Heart right ventricle (tissue), 16 donors: ENCODE measurements at places on chromosomes 4 and X. TPM values are rescaled to one million over a fixed set of nuclear protein-coding genes. Genes with fewer than 3 reads are reported as not detected.

- DNase-seq, result no peak
Measured at GRCh38 chrX:6989858-6990257, 157.7 kb upstream of the STS start.

- no peak for DNase-seq
Measured at GRCh38 chr4:99361268-99361898, 8.8 kb upstream of the ADH1C start.

DNA sequence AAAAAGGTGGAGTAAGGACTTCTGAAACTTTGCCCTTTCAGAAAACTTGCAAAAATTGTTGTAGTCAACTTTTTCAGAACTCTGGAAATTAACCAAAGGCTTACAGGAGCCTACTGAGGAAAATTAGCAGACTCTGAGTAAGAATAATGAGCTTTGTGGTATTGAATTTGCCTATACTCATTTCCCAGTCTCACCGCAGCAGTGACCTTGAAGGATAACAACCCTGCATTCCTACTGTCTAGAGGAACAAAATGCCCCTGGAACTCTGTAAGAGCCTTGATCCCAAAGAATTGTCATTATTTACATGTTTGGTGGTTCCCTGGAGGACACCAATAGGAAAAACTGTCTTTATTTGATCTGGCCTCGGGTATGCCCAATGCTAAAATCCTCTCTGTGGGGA lies 57.9 kb downstream of the MND1 start:
- no peak for DNase-seq

DNA sequence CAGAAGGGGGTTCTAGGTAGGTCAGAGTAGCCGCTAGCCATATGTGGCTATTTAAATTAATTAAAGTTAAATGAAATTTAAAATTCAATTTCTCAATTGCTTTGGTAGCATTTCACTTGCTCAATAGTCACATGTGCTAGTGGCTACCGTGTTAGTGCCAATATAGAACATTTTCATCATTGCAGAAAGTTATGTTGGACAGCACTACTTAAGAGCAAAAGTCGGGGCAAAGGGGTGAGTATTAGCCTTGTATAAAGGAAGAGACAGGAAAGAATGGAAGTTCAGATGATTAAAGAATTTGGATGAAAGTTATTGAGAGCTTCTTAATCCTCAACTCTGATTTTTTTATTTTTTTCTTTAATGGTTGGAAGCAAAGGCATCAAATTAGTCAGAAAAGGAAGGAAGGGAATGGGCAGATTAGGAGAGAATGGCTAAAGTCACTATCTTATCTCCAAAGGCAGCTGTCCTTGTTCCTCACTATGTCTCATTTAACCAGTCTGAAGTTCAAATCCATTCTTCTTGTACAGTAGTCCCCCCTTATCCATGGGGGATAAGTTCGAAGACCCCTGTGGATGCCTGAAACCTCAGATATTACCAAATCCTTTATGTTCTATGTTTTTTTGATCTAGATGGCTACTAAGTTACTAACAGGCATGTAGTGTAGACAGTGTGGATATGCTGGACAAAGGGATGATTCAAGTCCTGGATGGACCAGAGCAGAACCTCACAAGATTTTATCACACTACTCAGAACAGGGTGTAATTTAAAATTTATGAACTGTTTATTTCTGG lies 22.9 kb downstream of the OCIAD1 start:
- DNase-seq, result no peak

DNA sequence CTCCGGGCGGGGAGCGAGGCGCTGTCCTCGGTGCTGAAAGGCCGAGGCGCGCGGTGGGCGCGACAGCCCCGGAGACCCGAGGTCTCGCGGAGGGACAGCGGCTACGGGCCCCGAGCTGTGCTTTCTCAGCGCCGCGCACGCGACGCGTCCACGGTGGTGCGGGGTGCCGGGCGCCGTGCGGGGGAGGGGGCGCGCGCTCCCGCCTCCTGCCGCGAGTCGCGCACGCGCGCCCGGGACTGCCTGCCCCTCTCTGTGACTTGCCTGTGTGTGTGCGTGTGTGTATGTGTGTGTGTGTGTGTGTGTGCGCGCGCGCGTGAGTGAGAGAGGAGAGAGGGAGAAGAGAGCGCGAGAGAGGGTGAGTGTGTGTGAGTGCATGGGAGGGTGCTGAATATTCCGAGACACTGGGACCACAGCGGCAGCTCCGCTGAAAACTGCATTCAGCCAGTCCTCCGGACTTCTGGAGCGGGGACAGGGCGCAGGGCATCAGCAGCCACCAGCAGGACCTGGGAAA lies at the start of gene GRIA2:
Gene GRIA2, plus strand, starts transcription at position 358 of the 511 bp plus-strand sequence. CDS start 315 bp downstream, outside the sequence.
- DNase-seq, result peak; percentile 42

DNA sequence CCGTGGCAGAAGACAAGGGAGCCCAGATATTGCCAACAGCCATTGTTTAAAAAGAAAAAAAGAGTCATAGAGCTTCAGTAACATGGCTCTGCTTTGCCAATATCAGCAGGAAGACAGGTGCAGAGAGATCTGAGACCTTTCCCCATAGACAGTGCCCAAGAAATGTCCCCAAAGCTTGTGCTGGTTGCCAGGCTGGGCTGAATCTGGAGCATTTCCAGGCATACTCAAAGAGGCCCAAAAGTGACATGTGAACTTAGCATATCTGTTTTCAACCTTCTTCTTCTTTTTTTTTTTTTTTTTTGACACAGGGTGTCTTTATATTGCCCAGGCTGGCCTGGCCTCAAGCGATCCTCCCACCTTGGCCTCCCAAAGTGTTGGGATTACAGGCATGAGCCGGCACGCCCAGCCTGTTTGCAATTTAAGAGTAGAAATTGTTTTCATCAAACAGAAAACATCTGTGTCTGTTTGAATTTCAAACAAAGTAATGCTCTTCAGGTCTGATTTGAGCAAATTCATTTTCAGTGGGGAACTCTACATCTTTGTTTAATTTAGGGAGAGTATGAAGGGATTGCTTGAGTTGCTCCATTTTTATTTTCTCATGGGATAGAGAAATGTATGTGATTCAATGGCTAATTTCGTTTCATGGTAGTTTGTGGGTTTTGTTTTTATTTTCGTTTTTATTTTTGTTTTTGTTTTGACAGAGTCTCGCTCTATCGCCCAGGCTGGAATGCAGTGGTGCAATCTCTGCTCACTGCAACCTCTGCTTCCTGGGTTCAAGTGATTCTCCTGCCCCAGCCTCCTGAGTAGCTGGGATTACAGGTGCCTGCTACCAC lies 56.6 kb upstream of the RBM47 start:
- no peak for DNase-seq

DNA sequence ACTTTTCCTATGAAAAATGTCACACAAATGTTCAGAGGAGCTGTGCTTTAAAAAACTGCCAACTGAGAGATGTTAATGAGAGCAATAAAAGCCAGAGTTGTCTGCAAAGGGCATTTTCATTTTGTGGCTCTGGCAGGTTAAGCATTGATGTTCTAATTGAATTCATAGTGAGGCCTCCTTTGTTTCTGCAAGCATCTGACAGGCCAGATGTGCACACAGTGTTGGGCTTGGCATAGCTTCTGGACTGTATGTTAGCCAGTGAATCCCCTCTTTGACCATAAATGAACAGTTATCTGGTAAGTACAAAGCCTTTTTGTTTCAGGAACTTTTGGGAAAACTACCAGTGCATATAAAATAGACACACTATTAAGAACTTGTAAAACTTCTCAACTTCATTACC lies 81.9 kb downstream of the JADE3 start:
- DNase-seq, result no peak

GRCh38 chr4:104394406-104395167 lies 100.1 kb downstream of the CXXC4 start:
- DNase-seq, result peak; percentile 4

DNA sequence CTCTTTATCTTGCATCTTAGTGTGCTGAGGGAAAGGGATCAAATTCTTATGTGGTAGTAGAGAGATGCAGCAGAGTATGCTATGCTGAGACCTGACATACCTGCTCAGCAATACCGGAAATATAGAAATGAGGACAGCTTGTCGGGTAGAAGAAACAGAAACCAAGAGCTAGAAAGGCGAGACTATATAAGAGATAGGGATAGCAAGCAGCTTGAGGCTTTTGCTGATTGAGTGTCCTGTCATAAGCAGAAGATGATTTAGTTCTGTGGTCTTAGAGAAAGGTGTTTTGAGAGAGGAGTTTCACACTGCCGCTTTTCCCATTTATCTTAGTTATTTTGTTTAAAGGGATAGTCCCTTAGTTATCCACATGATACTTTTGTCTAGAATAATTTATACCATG lies 31.7 kb downstream of the USP9X start:
- no peak for DNase-seq

- DNase-seq, result no peak
Measured at GRCh38 chrX:122135070-122135469, 1049.0 kb upstream of the GRIA3 start.

DNA sequence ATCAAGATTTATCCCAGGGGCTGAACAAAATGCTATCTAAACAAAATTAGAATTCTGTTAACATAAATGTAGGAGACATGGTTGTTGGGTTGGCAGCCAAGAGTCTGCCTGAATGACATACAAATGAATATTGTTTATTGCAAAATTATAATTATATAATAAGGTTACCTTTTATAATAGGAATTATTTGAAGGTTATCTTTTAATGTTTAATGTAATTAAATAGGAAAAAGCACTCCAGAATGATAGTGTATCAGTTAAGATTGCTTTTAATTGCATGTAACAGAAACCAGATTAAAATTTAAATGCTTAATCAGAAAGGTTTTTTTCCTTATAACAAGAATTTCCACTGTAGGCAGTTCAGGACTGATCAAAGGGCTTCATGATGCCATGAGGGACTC lies 42.0 kb upstream of the STPG2 start:
- DNase-seq, result no peak

DNA sequence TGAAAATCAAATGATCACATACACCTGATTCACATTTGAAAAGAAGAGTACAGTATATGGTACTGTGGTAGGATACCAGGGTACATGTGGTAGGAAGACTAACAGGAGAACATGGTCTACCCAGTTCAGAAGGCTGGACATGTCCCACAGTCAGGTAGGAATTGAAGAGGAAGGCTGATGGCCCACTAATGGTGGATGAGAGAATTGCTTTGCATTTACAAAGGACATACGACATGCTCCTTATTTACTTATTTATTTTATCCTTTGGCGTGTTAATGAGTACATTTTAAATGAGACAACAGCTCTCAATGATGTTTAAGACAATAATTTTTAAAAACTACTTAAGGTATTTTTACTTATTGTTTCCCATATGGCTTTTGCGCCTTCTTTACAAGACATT lies 106.7 kb upstream of the BMP2K start:
- DNase-seq, result no peak

- DNase-seq, result no peak
Measured at GRCh38 chrX:36640232-36640631, 367.9 kb upstream of the FAM47C start.

DNA sequence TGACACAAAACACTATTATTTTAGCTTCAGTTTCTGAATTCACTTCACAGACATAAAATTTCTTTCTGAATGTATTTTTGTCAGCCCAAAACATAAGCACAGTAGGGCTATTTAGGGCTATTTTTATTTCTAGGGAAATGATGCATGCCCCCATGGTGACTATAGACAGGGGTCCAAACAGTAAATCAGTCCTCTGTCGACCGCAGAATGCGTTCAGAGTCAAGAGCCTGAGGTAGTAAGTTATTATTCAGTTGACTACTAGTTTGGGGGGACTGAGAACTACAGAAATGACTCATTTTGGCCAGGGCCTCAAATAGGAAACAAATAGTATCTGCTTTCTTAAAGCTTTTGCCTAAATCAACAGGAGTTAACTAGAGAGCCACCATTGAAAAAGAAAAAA lies 414.4 kb downstream of the AFF2 start:
- DNase-seq, result no peak

DNA sequence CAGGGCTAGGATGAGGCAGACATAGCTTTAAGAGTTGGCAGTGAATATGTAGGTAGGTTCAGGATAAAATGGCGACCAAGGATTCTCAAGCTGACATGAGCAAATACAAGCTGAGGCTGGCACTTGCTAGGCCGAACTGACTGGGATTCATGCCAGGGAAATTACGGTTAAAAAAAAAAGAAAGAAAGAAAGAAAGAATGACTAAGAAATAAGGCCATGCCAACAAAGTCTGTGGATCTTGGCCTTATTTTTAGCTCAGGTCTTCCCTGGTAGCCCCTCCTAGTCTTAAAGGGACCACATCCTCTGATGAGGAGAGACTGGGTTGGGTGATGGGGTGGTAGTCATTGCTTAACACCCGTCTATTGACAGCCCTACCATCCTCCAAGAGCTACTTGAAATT lies 64.4 kb upstream of the KLHL13 start:
- DNase-seq, result no peak

GRCh38 chr4:108636246-108636645 lies 14.2 kb upstream of the OSTC start:
- DNase-seq, result no peak

GRCh38 chr4:2871466-2871865 lies 27.8 kb downstream of the ADD1 start:
- no peak for DNase-seq

- DNase-seq, result no peak
Measured at GRCh38 chr4:159069922-159070321, 33.0 kb upstream of the RAPGEF2 start.

DNA sequence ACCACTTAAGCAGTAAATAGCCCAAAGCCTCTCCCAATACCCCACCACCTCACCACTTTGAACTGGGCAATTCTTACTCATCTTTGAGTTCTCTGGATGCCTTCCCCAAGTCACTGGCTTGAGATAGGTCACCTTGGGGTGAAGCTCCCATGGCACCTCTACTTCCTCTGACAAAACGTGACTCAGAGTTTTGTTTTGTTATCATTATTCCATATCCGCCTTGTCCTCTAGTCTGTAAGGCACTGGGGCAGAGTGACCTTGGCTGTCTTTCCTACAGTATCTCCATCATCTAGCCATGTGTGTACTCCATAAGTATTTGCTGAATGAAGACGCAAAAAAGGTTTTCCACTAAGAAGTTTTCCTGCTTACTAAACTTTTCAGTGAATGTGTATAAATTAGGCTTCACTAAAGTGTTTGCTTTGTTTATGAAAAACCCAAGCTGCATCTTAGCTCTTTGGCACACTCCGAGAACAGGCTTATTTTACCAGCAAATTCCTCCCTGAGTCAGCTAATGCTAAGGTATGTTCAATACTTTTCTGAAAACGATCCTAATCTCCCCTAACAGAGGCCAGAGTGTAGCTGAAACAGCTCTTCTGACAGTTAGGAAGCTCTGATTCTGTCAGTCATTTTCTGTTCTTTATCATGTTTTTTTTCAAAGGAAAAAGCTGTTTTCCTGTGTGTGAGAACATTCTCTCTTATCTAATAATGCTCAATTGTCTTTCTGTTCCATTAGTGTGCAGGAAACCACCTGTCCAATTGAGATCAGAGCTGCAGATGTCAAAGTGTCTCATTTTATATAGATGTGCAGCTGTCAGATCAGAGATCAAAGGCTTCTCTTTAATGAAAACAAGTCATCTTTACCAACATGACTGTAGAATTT lies 30.2 kb upstream of the TSPAN5 start:
- DNase-seq, result no peak

GRCh38 chr4:10015140-10015753 lies 6.0 kb downstream of the SLC2A9 start:
- DNase-seq, result no peak

- DNase-seq, result no peak
Measured at GRCh38 chrX:41066391-41066790, 18.9 kb upstream of the USP9X start.

- DNase-seq, result no peak
Measured at GRCh38 chr4:19158107-19158809, 1093.4 kb upstream of the SLIT2 start.

PDHA1 gene
- 867 TPM for polyA plus RNA-seq

SH3D19 gene
- polyA plus RNA-seq, result 32.4 TPM

GABRG1 gene
- polyA plus RNA-seq, result not detected

ALPK1 gene
- 3.9 TPM for polyA plus RNA-seq

PLP1 gene
- polyA plus RNA-seq, result 5.3 TPM

IQSEC2 gene
- 7.9 TPM for polyA plus RNA-seq

TMSB15B gene
- 1.0 TPM for polyA plus RNA-seq

C4orf46 gene
- polyA plus RNA-seq, result 1.7 TPM

BST1 gene
- polyA plus RNA-seq, result 2.9 TPM

POU3F4 gene
- polyA plus RNA-seq, result not detected

CPEB2 gene
- 2.4 TPM for polyA plus RNA-seq

MND1 gene
- not detected for polyA plus RNA-seq
